A549 treated with AZD2906 at 1 μM for 4 hours (cell line): ENCODE measurements at places on chromosomes 1 and 21. TPM values are rescaled to one million over a fixed set of nuclear protein-coding genes. Genes with fewer than 3 reads are reported as not detected.

Gene LCE1E
- 0.32 TPM in 1 of 5 replicates, not detected in the others for total RNA-seq

Gene COL9A2
- 0.07 to 0.33 TPM (median 0.23 TPM) in 5 replicates for total RNA-seq

Gene CLCA4
- total RNA-seq, result not detected in 5 replicates

Gene ZFP69B
- total RNA-seq, result 1.1 to 2.0 TPM (median 1.7 TPM) in 5 replicates

Gene MROH7
- 0.02 TPM in 1 of 5 replicates, not detected in the others for total RNA-seq

Gene SDC3
- 8.3 to 12.4 TPM (median 12.0 TPM) in 5 replicates for total RNA-seq

Gene CRP
- total RNA-seq, result not detected in 5 replicates

Gene RNU1-1
- total RNA-seq, result 4.0 to 44.9 TPM (median 4.2 TPM) in 4 of 5 replicates, not detected in the other

Gene DUSP23
- 53.3 to 87.3 TPM (median 77.5 TPM) in 5 replicates for total RNA-seq

Gene ZMYND12
- 0.14 to 0.63 TPM (median 0.34 TPM) in 5 replicates for total RNA-seq

Gene S100A4
- total RNA-seq, result 1,598 to 1,843 TPM (median 1,619 TPM) in 5 replicates

Gene LRRC53
- not detected in 5 replicates for total RNA-seq

Gene MNDA
- total RNA-seq, result not detected in 5 replicates

Gene LIN28A
- total RNA-seq, result 0.02 TPM in 1 of 5 replicates, not detected in the others

Gene DIO1
- not detected in 5 replicates for total RNA-seq

Gene FBLIM1
- 19.2 to 31.4 TPM (median 27.5 TPM) in 5 replicates for total RNA-seq

Gene ZBTB8A
- total RNA-seq, result 4.1 to 5.1 TPM (median 4.8 TPM) in 5 replicates

Gene GJA9
- 0.03 TPM in 1 of 5 replicates, not detected in the others for total RNA-seq

Gene EXTL1
- 0.01 to 0.02 TPM in 2 of 5 replicates, not detected in the others for total RNA-seq

Gene CELA3B
- not detected in 5 replicates for total RNA-seq

Gene TNFRSF25
- 1.9 to 3.6 TPM (median 2.8 TPM) in 5 replicates for total RNA-seq

Gene SPRR1B
- total RNA-seq, result not detected in 5 replicates

Gene SYT6
- 0.23 to 0.41 TPM (median 0.29 TPM) in 5 replicates for total RNA-seq

Gene DCST1
- 0.05 to 0.07 TPM in 2 of 5 replicates, not detected in the others for total RNA-seq

Gene HSF2BP
- 1.6 to 2.4 TPM (median 2.1 TPM) in 5 replicates for total RNA-seq

Gene NBPF4
- 0.08 to 0.11 TPM (median 0.10 TPM) in 4 of 5 replicates, not detected in the other for total RNA-seq

Gene GREM2
- 0.06 to 0.12 TPM (median 0.09 TPM) in 5 replicates for total RNA-seq
